ENCODE measurements at places on chromosomes 5 and 9. TPM values are rescaled to one million over a fixed set of nuclear protein-coding genes. Genes with fewer than 3 reads are reported as not detected.

HMMR gene
- 43.8 TPM for total RNA-seq

SH3PXD2B gene
- 0.09 TPM for total RNA-seq

PDLIM4 gene
- 0.39 TPM for total RNA-seq

PPP2R2B gene
- 2.3 TPM for total RNA-seq

DMRT3 gene
- not detected for total RNA-seq

MARCHF11 gene
- total RNA-seq: not detected

ATP10B gene
- total RNA-seq: not detected

ACTBL2 gene
- total RNA-seq: not detected

CDC20B gene
- total RNA-seq: not detected

CNOT8 gene
- 52.7 TPM for total RNA-seq

PCDHGB2 gene
- total RNA-seq: 0.40 TPM

NUDT12 gene
- 0.86 TPM for total RNA-seq

OBP2B gene
- total RNA-seq: not detected

C5 gene
- total RNA-seq: 1.1 TPM

GPX3 gene
- not detected for total RNA-seq

FST gene
- not detected for total RNA-seq

GAPT gene
- total RNA-seq: not detected

COL27A1 gene
- 0.86 TPM for total RNA-seq

FGFR4 gene
- total RNA-seq: 0.42 TPM

INSYN2B gene
- total RNA-seq: not detected

PCDHA1 gene
- not detected for total RNA-seq

ZNG1C gene
- 31.2 TPM for total RNA-seq
